ENCODE measurements at places on chromosomes 1 and 21.

GRCh38 chr1:248862695-248862997, 3.8 kb upstream of the ZNF692 start:
- no peak for DNase-seq

DNA sequence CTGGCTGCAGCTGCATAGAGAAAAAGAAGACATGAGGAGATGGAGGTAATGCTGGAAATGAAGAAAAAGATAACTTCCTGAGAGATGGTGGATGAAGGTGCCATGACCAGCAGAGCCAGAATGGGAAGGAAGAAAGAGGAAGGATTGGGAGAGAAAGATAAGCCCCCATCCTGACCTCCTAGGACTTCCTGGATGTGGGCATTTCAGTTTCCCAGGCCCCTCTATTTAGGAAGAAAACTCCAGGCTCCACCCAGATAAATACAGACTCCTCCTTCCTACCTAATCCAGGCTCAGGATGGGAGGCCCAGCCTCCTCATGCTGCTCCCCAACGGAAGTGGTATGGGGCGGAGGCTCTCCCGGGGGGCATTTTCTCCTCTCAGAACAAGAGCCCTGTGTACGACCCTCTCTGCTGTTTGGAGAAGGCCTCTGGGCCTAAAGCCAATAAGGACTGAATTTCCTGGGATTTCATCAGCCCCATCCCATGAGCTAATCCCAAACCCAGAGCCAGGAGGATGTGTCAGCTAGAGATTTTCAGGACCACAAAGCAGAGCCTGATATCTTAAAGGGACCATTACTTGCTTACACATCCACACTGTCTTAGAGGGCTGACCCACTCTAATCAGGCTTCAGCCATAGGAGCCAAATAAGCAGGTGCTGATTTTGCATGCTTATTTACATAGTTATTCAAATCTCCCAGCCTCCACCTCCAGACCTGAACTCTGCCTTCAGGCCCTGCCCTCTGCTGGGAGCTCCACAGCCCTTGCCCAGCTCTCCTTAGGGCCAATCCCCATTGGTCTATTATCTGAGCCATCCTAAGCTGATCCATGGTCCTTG, 5.1 kb upstream of the ARHGEF2 start:
- no peak for DNase-seq

DNA sequence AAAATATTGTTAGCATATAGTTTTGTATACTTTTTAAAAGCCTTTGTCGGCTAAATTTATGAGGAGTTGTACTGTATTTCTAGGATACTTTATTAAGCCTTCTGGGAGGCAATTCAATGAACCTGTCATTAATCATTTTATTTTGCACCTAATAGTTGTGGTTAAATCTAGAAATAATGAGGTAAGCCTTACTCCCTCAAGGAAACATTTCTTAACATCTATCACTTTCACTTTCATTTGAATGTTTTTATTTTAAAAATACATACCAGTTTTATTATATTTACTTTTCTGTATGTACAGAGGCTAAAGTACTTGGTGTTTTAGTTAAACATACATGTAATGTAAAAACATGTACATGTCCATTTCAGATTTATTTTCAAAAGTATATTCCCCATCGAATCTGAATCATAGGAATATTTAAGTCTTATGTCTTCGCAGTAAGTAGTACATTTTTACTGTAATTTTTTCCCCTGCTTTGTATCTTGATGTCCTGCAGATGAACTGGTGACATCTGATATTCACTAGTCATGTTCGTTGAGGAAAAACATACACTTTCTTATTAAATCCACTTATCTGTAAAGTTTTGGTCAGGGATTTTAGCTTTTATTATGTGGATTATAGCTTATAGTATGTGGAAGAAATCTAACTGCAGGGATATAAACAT, 82.8 kb downstream of the DISP1 start:
- no peak for DNase-seq

DNA sequence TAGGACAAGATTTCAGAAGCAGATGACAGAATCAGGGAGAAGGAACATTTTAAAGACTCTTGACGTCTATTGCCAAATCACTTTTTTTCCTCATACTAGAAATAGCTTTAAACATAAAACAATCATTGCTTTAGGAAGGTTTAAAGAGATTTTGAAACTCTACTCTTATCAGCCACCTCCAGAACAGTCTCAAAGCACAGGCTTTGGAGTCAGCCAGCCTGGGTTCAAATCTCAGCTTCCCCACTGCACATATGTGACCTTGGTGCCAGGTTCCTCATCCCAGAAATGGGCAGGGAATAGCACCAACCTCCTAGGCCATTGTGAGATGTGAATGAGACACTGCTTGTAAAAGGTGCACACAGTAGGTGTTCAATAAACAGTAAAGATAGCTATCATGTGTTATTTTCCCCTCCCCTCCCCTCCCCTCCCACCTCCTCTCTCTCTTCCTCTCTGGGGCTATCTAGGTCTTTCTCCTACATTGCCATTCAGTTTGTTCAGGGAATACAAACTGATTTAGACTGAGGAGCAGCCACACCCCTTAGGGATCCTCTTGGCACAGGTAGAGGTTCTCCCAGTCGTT, 20.6 kb downstream of the SPOCD1 start:
- DNase-seq: no peak

GRCh38 chr21:32842146-32842545, 70.6 kb upstream of the PAXBP1 start:
- no peak for DNase-seq

GRCh38 chr21:38249256-38249655, 7.5 kb upstream of the KCNJ15 start:
- DNase-seq: no peak

DNA sequence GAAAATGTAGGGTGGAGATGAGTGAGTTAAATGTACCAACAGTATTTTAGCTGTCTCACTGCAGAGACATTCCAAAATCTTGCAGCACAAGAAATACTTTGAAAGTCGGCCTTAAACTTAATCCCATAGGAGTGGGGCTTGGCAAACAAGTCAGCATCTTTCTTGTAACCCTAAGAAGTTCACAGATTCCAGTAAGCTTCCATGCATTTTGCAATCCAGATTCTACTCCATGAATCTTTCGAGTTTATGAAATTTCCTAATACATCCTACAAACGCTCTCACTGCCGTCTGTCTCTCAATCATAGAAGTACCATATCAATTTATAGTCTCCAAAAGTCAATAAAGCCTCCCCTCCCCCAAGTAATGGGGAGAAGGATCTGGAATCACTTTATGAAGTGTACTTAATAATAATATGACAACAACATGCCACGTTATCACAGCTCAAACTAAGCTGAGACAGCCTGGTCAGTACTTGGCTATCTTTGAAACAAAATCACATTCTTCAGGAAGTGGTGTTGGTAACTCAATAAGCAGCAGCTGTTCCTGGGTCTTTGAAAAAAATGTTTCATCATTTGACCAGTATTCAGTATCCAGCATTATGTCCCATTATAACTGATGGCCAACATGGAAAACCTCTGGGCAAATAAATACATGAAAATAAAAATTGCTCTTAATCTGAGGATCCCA, 317.4 kb upstream of the RUNX1 start:
- DNase-seq: no peak

- DNase-seq: no peak
Measured at GRCh38 chr1:199041173-199041914, 402.5 kb downstream of the PTPRC start.

- DNase-seq: no peak
Measured at GRCh38 chr1:168146160-168146539, 9.4 kb upstream of the GPR161 start.

- DNase-seq: peak; percentile 63
Measured at GRCh38 chr1:156025876-156026275, 5.1 kb upstream of the SSR2 start.

DNA sequence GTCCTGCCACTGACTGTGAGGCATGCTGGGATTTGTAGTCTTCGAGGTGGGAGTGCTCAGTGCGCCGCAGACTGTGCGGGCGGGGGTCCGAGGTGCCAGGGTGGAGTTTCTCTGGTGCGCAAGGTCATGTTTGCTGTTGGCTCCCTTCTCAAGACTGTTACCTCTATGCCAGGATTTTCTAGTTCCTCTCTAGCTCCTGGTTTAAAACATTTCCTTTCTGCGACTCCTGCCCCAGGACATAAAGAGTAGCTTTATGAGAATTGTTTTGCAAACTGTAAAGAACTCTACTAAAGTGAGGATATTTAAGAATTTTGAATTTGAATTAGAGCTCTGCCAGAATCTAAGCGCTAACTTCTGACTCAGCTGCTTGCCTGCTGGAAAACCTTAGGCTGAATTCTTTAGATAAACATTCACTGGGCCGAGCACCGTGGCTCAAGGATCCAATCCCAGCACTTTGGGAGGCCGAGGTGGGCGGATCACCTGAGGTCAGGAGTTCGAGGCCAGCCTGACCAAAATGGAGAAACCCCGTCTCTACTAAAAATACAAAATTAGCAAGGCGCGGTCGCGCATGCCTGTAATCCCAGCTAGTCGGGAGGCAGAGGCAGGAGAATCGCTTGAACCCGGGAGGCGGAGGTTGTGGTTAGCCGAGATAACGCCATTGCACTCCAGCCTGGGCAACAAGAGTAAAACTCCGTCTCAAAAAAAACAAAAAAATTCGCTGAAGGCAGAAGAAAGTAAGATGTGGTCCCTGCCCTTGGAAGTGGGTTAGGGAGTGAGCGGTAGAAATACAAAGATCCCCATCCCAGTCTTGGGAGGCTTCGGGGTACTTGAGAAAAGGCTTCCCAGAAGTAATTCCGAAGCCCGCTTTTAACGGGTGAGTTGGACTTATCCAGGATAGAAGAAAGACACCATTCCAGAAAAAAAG, 992 bp upstream of the USP48 start:
- DNase-seq: peak; percentile 72

- no peak for DNase-seq
Measured at GRCh38 chr1:168227620-168228019, 1.8 kb downstream of the SFT2D2 start.

GRCh38 chr1:244074559-244075171, 23.6 kb downstream of the ZBTB18 start:
- no peak for DNase-seq

DNA sequence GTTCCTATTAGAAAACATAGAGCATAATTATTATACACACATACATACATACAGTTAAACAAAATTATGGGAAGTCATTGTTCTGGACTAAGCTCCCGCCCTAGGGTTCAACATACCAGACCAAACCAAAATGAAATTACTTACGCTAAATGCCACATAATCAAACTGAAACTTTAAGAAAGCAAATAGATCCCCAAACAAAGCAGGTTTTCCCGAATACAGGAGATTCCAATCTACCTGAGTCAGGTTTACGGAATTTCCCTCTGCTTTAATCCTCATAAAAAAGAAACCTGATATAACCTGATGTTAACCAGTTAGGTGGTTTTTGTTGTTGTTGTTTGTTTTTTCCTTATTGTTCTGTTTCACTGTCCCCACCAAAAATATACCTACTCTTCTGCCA, 1886.9 kb downstream of the NCAM2 start:
- no peak for DNase-seq

DNA sequence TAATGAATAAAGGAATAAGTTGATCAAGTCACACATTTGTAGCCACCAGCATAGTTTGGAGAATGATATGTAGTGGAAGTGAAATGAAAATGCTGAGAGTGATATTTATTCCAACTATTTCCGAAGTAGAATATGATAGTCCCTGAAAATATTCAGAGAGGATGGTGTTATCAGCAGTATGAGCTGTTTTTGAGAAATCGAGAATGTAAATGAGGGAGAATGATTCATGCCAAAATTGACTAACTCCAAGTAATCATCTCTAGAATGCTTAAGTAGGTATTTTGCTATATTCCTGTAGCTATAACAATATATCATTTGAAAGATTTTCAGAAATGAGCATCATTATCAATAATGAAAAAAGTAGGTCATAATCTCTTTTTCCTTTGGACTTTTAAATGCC, 178.9 kb downstream of the PDE4B start:
- no peak for DNase-seq

DNA sequence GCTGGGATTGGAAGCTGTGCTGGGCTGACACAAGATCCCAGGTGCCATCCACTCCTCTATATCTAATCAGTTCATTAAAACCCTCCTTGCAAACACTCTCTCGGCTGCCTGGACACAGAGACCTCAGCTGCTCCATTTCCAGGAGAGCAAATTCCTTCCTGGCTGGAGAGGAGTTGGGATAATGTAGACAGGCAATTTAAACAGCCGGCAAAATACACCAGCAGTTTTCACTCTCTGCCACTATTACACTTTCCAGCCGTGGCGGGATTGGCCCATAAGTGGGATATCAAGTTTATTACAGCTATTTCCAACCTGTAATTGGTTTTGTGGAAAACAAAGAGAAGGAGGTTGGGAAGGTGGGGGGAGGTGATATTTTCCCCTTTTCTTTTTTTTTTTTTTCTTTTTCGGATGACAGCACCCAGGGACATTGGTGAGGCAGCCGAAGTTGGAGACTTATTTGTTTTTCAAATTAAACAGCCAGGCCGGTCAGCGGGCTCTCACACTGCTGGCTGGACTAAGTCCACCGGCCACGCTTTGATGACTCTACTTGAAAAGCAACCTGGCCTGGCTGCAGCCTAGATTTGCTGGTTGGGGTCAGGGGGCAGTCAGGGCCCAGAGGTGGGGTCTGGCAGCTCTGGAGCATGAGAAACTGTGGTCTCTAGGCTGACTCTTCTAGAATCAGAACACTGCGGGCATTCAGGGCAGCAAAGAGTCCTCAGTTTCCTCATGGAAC, 177.4 kb downstream of the IGSF21 start:
- no peak for DNase-seq

DNA sequence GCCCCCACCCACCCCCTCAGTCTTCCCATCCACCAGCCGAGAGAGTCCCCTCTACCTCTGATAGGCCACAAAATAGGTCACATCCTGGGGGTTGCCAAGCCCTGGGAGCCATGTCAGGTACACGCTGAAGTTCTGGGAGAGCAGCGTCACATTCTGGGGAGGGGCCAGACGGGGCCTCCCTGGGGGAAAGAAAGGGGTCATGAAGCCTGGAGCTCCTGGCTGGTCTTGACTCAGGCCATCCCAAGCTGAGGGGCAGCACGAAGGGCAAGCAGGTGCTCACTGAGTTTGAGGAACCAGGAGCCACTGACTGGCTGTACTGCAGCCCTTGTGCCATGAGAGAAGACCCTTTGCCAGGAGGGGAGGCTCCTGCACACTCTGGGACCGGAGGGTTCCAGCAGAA, 6.4 kb downstream of the IFNLR1 start:
- DNase-seq: no peak

- no peak for DNase-seq
Measured at GRCh38 chr1:98104289-98104688, 183.5 kb upstream of the DPYD start.

DNA sequence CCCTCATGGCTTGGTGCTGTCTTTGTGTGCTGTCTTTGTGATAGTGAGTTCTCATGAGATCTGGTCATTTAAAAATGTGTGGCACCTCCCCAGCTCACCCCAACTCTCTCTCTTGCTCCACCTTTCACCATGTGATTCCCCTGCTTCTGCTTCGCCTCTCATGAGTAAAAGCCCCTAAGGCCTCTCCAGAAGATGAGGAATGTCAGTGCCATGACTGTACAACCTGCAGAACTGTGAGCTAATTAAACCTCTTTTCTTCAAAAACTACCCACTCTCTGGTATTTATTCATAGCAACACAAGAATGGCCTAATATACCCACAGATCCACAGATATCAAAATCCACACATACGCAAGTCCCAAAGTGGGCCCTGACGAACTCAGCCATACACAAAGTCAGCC, 88.9 kb upstream of the PPP2R5A start:
- DNase-seq: no peak

- no peak for DNase-seq
Measured at GRCh38 chr21:41894922-41895557, 15.9 kb upstream of the PRDM15 start.

All from adrenal gland (tissue), 19 donors.